ENCODE measurements at places on chromosomes 11 and 22. TPM values are rescaled to one million over a fixed set of nuclear protein-coding genes. Genes with fewer than 3 reads are reported as not detected.

Gene MMP10
- total RNA-seq: not detected

Gene PARVA
- total RNA-seq: 51.6 TPM

Gene IL18
- 9.0 TPM for total RNA-seq

Gene CSKMT
- not detected for total RNA-seq

Gene KRTAP5-11
- total RNA-seq: not detected

Gene TMEM86A
- total RNA-seq: 4.8 TPM

Gene KMT5B
- 82.0 TPM for total RNA-seq

Gene PAFAH1B2
- 60.7 TPM for total RNA-seq

Gene IGLL1
- not detected for total RNA-seq

Gene SLC5A12
- total RNA-seq: not detected

Gene ACRV1
- total RNA-seq: not detected

Gene IRAG1
- total RNA-seq: 236 TPM

Gene SPON1
- total RNA-seq: 37.8 TPM
